ENCODE measurements at places on chromosomes 6 and 20. TPM values are rescaled to one million over a fixed set of nuclear protein-coding genes. Genes with fewer than 3 reads are reported as not detected.

COL20A1 gene
- not detected for total RNA-seq

COL12A1 gene
- 1,023 TPM for total RNA-seq

KIZ gene
- 23.5 TPM for total RNA-seq

EYS gene
- total RNA-seq: not detected

CAP2 gene
- 8.6 TPM for total RNA-seq

TAGAP gene
- total RNA-seq: not detected

Data from fibroblast of lung (primary cell).